ENCODE measurements at places on chromosomes 6 and 20.

DNA sequence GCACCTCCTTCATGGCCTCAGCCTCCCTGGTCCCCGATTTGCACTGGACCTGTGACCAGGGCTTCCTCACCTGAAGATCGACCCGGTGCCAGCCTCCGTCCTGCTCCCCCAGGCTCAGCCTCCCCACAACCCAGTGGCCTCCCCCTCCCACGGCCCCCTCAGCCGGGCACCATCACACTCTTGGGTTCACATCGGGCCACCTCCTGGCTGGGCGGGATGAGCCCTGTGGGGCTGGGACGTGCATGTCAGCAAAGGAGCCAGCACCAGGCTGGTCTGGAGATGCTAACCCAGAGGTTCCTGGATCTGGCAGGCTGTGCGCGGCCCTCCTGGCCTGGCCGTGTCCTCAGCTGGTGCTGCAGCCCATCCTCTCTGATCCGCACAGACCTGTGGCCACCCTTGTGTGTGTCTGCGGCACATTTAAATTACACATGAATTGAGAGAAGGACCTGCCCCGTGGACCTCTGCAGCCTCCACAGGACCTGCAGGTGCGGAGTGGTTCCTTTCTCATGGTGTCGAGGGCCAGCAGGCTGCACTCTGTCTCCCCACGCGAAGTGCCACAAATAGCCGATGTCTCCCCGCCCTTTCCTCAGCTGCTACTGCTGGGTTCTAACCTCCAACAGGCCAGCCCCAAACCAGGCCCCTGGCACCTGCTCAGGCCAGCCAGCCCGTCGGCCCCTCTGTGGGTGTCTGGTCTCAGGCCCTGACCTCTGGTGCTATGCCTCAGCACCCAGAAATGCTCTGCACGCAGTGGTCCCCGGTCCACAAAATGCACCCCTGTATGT is 237.5 kb downstream of the ERMARD start:
- no peak for DNase-seq

- DNase-seq, result no peak
Measured at GRCh38 chr6:73585566-73586415, 65.0 kb upstream of the EEF1A1 start.

DNA sequence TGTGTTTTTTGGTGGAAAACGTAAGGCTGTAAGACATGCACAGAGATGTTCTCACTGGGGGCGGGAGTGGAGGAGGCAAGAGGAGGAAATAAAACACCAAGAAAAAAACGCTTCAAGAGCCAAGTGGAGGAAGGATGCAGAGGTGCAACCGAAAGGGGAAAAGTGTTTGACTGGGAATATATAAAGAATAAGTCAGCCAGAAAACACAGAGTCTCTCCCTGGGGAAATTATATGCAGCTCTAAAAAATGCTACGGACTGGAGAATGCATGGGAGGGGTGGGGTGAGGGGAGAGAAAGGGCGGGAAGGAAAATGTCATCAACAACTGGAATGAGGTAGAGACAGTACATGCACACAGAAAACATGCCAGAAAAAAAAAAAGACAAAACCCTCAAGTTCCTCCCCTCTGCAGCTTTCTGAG is 133.5 kb downstream of the SCML4 start:
- no peak for DNase-seq

- no peak for DNase-seq
Measured at GRCh38 chr6:3371222-3371949, 85.5 kb downstream of the SLC22A23 start.

DNA sequence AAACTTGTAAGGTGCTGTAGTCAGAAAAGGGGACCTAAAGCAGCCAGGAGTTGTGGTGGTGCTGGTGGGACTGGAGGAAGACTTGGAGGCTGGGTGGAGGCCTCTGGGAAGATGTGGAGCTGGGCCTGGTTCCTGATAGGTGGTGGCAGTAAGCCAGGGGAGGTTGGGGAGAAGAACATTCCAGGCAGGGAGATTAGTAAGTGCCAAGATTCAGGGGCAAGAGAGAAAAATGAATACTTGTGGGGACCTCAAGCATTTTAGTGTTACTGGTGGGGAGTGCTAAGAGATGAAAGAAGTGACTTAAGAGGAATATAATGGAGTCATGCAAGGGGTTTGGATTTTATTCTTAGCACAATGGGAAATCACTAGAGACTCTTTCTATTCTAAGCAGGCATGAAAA is 79.0 kb upstream of the B3GAT2 start:
- no peak for DNase-seq

DNA sequence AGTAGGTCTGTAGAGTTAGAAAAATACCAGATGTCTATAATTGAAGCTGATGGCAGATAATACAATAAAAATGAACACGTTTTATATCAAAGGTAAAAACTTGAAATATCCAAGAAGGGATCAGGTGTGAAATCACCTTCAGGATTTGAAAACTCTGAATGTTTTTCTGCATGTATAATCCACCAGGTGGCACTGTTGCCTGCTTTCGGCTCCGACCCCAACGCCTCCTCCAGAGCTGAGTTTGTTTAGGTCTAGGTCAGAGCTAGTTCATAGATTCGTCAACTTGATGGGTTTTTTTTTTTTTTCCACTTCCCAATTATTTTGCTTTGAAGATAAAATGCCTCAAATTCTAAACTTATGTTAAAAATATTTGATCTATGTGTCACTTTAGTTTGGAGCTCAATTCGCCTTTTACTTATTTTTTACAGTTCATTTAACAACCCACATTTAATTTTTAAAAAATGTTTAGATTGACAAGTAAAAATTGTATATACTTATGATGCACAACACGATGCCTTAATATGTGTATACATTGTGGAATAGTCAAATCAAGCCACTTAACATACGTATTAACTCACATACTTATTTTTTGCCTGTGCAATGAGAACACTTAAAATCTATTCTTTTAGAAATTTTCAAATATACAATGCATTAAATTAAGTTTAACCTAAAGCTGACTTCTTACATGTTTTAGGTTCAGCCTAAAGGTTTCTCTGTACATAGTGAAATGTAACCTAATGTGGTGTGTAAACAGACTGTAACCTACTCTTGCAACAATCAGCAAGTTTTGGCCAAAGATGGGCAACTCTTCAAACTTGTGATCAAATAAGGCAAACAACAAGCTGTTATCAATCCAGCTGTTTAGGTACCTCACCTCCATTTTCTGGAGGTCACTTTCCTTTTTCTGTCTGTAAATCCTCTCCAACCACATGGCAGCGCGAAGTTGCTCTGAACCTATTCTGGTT is 39.4 kb upstream of the ENPP4 start:
- peak; percentile 24 for DNase-seq

DNA sequence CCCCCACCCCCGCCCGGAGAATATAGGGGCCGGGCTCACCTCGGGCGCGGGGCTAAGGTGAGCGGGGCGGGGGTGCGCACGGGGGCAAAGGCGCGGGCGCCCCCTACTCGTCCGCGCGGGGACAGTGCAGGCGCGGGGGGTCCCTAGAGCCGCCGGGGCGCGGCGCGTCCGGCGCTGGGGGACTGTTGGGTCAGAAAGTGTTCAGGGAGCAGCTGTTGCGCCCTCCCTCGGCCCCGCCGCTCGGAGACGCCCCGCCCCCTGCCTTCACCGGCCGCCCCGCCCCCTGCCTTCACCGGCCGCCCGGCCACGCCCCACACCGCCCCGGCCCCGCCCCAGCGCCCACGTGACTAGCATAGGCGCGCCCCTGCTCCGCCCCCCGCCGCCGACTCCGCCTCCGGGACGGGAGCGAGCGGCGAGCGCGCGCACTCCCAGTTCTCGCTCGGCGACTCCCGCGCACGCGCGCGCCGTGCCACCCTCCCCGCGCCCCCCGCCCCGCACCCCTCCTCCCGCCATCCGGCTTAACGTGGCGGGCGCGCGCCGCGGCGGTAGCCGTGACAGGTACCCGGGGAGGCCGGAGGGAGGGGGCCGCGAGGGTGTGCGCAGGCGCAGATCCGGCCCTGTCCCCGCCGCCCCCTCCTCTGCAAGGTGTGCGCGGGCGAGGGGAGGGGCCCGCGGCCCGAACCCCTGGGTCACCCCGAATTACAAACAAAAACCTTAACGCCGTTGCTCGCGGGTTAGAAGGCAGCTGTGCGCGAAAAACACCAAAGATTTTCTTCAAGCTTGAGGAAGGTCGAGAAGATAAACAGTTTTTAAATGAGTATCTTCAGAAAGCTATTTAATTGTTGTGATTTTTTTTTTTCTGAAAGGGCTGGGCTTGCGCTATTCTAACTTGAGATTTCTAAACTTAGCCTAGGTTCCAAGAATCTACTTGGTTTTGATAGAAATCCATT is 704 bp upstream of the ZNF217 start:
- DNase-seq, result peak; percentile 70

DNA sequence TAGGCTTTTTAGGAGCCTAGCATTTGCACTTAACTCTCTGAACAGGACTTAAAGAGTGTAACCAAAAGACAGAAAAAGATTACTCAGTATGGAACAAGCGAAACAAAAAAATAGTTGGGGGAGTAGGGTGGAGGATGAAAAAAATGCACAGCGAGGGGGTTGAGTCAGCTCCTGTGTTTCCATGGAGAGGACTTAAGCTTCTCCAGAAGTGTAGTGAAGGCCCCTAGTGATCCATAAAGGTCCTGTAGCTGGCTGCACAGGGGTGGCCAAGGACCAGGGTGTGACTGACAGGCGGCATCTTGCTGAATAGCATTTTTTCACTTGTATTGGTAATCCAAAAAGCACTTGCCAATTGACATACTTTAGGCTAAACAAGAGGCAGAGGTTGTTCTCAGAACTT is 533.9 kb downstream of the RFPL4B start:
- DNase-seq, result no peak

GRCh38 chr6:138082232-138082631 is 25.0 kb downstream of the PERP start:
- DNase-seq, result no peak

GRCh38 chr6:3211681-3212080 is 15.8 kb downstream of the TUBB2B start:
- no peak for DNase-seq

DNA sequence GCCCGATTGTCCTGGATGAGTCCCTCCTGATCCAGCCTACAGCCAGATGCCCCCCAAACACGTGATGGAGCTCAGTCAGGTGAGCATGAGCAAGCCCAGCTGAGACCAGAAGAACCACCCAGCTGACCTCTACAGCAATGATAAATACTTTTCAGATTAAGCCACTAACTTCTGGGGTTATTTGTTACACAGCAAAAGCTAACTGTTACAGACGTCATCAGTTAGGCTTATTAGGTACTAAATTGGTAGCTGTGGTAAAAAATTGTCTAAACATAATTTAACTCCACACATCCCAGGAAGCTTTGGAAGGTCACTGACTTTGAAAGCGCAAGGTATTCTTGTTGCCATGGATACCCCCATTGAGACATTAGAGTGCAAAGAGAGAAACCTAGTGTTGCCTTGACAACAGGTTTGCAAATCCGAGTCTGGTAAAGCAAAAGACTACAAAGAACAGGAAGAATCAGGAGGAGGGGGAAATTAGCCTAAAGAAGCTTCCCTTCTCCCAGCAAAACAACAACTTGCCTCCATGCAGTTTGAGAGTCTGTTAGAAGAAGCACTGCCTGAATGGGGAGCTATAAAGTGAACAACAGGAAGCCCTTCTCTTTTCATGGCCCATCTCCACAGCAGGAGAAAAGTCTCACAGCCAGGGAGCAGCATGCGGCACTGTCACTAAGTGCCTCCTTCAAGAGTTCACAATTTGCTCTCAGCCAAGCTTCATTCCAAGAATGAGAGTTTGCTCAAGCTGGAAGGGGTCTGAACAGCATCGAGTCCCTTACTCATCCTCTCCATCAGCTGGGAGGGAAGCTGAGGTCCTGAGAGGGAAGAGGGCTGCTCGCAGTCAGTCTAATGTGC is 41.7 kb upstream of the ZNF831 start:
- no peak for DNase-seq

DNA sequence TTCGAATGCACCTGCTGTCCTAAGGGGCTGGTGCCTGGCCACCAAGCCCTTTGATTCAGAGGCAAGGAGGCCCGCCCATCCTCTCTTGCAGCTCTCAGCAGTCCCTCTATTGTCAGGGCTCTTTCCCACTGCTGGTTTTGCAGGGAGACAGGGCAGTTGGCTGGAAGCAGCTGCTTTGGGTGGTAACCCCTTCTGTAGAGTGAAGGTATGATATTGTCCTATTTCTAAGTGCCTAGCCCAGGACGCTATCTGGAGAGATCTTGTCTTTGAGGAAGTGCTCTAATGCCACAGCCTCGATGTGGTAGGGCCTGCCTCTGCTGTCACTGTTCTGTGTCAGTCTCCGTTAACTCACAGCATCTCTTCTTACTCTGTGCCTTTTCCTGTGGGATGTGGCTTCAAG is 5.6 kb downstream of the PLCG1 start:
- DNase-seq, result no peak

- DNase-seq, result no peak
Measured at GRCh38 chr6:31049518-31049917, 39.2 kb downstream of the MUC22 start.

GRCh38 chr6:166386111-166386510 is 3.4 kb upstream of the MPC1 start:
- DNase-seq, result no peak

- no peak for DNase-seq
Measured at GRCh38 chr6:138988469-138988834, 399 bp upstream of the REPS1 start.

- no peak for DNase-seq
Measured at GRCh38 chr20:17863577-17864292, 104.9 kb downstream of the SNX5 start.

- DNase-seq, result no peak
Measured at GRCh38 chr6:135258970-135259369, 77.9 kb downstream of the MYB start.

- DNase-seq, result no peak
Measured at GRCh38 chr20:59661153-59661552, 56.8 kb downstream of the PHACTR3 start.

- no peak for DNase-seq
Measured at GRCh38 chr6:144613859-144614258, 328.7 kb downstream of the UTRN start.
